ENCODE measurements at places on chromosomes 7 and 10.

- DNase-seq: no peak
Measured at GRCh38 chr10:28774051-28774995, 97.0 kb downstream of the BAMBI start.

DNA sequence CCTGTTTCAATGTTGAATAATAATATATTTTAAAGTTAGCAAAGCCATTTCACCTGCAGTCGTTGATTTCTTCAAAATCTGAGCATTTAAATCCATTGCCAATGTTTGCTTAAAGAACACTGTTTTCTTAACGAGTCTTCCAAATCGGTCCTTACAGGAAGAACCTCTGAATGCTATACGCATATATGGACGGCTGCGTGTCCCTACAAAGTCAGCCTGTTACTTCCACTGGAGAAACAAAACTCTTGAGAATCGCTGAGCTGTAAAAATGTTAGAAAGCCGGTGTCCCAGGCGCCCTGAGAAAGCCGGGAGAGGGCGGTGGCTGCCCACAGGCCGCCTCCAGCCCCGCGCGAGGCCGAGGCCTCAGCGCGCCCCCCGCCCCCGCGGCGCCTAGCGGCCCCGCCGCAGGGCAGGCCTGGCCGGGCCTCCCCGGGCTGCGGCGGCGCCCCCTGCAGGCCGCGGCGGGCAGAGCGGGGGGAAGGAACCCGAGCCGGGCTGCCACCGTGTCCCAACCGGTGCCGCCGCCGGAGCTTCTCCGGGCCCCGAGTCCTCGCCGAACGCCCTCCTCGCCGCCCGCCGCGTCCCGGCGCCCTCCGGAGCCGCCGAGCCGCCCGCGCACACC is at the start of gene FHIP2A:
FHIP2A (plus strand) TSS at position 488 of the 622 bp plus-strand sequence. CDS start 299 bp downstream, outside the sequence.
- peak; percentile 66 for DNase-seq

DNA sequence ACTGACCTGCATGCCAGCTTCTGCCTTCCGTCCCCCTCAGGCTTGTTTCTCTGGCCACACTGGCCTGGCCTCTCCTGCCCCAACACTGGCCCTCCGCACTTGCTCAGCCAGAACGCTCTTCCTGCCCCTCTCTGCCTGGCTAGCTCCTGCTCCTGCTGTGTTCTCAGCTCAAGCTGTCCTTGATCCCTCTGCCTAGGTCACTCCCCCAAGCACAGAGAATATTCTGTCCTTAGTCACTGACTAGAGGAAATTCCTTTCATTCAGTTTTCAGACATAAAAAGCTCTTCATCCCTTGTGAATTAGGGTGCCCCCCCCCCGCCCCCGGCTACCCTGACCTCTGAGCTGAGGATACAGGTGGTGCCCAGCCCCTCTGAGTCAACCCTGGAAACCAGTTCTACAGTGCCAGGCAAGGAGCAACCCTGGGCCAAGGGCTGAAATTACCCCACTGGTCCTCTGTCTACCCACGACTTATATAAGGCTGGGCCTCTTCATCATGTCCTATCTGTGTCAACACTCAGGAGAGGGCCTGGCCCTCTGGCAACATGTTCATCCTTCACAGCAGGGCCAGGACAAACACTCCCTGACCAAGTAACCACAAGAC is 6.6 kb upstream of the SGPL1 start:
- no peak for DNase-seq

- peak; percentile 87 for DNase-seq
Measured at GRCh38 chr10:88186335-88186734, 322.9 kb downstream of the PTEN start.

DNA sequence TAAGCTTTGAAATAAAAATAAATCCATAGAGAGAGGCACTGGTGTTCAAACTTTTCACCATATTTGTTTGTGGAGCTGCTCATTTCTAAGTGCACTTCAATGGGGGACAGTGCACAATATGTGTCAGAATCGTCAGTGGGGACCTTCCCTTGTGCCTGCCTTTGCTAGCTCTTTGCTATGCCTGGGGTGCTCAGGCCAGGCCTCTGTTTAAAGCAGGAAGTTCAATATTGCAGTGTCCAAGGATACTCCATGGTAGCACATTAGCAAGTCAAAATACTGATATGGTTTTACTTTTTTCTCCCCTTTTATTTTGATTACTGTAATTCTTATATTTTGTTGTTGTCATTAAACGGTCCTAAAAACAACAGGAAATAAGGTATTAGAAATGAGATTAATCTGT is 113.4 kb downstream of the POU6F2 start:
- no peak for DNase-seq

GRCh38 chr10:33832124-33832787 is 497.8 kb upstream of the NRP1 start:
- DNase-seq: no peak

DNA sequence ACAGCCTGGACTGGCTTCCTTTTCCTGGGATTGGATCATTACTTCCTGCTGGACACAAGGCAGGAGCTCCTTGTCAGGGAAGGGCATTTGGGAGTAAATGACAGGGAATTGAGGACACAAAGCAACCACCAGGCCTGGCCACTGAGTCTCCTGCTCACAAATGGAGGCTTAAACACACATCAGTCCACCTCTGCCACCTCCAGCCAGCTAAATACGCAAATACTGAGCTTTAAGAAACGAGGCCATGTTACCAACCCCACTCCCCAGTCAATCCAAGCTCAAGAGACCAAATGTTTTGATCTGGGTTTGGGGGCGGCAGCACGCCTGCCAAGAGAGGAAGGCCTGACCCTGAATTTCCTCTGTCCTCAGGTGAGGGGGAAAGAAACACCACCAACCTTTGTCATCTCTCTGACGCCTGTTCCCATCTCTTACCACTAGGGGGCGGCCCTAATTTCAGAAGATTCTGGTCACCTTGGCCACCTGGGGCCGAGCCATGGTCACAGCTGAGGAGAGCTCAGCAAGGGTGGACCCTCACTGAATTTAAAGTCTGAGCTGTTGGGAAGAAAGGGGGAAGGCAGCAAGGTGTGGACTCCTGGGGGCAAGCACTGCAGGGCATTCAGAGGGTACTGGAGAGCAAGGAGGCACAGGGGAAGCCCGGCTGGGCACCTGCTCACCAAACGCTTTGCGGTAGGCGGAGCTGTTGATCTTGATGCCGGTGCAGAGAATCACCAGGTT is 16.5 kb downstream of the AIFM2 start:
- DNase-seq: peak; percentile 9

- no peak for DNase-seq
Measured at GRCh38 chr7:44062180-44062902, 3.0 kb downstream of the PGAM2 start.

Measured in IMR-90 (cell line).